EL (cell line): ENCODE measurements at places on chromosomes 7 and 10.

DNA sequence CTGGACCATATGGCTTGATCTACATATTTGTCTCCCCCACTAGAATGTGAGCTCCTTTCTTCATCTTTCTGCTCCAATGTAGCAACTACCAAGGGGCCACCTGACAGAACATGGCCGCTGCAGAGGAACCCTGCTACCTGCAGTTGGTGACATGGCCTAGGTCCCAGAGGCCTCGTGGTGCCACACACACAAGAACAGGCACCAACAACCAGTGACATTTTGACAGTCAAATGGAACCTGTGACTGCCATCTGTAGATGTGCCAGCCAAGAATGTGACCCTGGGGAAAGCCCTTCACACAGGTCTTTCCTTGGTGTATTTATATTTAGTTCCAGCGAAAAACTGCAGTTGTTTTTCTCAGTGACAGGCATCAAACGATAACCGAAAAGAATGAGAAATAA is 67.9 kb upstream of the ANKRD1 start:
- no peak for DNase-seq

- DNase-seq, result no peak
These were observed 5.2 kb upstream of the SAMD8 start for GRCh38 chr10:75106242-75106641.

- DNase-seq, result no peak
These were observed 72.4 kb upstream of the LRRC4 start for GRCh38 chr7:128103498-128104107.

GRCh38 chr10:79316671-79317431 is 30.4 kb upstream of the PPIF start:
- DNase-seq, result peak; percentile 30

DNA sequence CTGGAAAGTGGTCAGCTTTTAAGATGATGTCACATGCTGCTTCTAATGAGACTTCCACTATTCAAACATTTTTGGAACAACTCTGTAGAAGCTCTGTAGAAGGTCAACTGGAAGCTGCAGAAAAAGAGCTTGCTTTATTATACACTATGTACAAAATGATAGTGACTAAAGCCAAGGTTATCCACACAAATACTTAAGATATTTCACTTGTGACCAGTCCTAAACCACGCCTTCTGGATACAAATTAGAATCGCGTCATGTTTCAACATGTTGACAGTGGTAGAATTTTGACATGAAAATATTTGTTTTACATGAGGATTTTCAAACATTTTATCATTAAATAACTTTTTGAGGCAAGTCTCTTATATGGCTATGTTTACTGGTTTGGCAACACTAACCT is 499.6 kb upstream of the PHF14 start:
- no peak for DNase-seq

GRCh38 chr10:11856678-11857077 is 33.5 kb downstream of the PROSER2 start:
- peak; percentile 22 for DNase-seq

DNA sequence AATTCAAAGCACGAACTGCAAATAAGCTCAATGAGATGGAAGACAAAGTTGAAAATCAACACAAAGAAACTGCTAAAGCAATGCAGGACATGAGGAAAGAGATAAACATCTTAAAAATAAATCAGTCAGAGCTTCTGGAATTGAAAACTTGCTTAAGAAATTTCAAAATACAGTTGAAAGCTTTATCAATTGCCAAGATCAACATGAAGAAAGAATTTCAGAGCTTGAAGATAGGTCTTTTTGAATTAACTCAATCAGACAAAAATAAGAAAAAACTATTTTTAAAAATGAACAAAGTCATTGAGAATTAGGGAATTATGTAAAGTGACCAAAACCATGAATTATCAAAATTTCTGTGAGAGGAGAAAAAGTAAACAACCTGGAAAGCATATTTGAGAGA is 218.1 kb downstream of the CTNNA3 start:
- no peak for DNase-seq

DNA sequence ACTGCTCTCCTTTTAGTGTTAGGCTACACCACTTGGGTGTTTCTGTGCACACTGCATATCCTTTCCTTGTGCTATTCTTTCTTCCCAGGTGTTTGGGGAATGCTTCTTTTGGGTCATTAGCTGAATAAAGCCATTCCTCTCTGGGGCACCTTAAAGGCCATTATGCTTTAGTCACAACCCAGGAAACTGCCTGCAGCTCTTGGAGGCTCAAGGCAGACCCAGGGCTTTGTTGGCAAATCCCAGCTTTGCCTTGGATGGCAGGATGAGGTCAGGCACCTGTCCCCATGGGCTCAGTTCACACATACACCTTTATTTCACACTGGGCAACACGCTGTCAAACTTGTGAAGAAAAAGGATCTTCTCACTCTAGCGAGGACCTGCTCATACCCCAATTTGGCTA is 460.6 kb downstream of the CCSER2 start:
- no peak for DNase-seq

DNA sequence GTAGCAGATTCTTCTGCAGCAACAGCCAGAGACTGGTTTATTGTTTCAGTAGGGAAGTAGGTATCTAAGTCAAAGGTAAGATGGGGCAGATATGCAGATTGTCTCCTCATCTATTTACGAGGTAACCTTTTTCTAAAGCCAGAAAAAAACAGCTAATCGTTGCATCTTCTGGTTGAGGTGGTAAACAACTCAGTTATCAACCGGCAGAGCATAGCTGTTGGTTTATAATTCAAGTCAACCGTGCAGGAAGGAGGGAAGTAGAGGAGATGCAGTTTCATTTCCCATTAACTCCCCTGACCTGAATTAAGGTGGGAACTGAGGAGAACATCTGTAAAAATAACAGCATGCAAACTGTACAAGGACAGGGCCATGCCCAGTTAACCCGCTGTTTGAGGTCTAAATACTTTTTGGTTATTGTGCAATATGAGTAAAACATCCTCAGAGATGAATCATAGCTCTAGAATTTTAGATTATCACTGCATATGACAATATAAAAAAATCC is 156.5 kb upstream of the ITGB1 start:
- peak; percentile 78 for DNase-seq

- no peak for DNase-seq
These were observed 8.3 kb downstream of the PEX1 start for GRCh38 chr7:92520024-92520423.

DNA sequence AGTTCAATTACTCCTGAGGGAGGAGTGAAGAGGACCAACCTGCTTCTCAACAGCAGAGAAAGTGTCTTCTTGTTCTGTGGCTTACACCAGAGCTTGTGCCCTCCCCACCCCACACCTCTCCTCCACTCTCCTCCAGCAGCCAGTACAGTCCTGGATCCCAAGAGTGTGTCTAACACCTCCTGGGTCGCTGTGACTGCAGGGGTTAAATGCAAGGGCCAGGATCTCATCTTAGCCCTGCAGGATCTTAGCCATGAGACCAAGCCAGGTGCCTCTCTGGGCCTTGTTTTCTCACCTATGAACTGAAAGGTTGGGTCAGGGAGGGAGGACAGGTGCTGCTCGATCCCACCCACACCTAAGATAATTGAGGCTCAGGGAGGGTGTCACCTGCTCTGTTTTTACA is 34.5 kb upstream of the MSRB2 start:
- DNase-seq, result no peak

- DNase-seq, result no peak
These were observed 9.4 kb downstream of the ING3 start for GRCh38 chr7:120959929-120960484.

GRCh38 chr7:55509322-55509721 is 63.0 kb downstream of the VOPP1 start:
- peak; percentile 65 for DNase-seq

- DNase-seq, result peak; percentile 39
These were observed 517 bp downstream of the ITGB1 start for GRCh38 chr10:32957341-32958084.

- no peak for DNase-seq
These were observed 125.7 kb downstream of the ARHGAP22 start for GRCh38 chr10:48478980-48479811.

GRCh38 chr7:44395067-44395466 is 69.7 kb upstream of the CAMK2B start:
- no peak for DNase-seq

GRCh38 chr7:2566890-2567678 is 8.3 kb downstream of the IQCE start:
- DNase-seq, result no peak

- DNase-seq, result no peak
These were observed 29.8 kb downstream of the STRA8 start for GRCh38 chr7:135263321-135263970.

GRCh38 chr7:108016841-108017775 is 14.1 kb upstream of the LAMB1 start:
- peak; percentile 50 for DNase-seq

- DNase-seq, result peak; percentile 73
These were observed 20.7 kb downstream of the COX15 start for GRCh38 chr10:99711129-99711719.

DNA sequence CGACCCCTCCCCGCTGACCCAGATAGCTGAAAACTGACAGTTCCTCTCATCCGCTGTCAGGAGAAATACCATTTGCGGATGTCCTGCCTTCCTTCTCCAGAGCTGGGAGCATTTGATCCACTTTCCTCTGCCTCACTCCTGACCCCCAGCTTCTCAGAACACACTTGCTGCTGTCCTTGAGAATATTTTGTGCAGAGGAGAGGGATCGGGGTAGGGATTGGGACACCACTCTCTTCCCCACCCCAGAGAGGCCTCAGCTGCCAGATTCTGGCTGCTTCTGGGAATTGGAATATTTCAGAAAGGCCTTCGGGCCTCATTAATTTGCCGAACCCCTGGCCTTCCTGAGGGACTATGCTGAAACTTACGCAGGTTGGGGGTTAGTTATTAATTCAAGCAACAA is 97.0 kb downstream of the C10orf105 start:
- DNase-seq, result no peak

DNA sequence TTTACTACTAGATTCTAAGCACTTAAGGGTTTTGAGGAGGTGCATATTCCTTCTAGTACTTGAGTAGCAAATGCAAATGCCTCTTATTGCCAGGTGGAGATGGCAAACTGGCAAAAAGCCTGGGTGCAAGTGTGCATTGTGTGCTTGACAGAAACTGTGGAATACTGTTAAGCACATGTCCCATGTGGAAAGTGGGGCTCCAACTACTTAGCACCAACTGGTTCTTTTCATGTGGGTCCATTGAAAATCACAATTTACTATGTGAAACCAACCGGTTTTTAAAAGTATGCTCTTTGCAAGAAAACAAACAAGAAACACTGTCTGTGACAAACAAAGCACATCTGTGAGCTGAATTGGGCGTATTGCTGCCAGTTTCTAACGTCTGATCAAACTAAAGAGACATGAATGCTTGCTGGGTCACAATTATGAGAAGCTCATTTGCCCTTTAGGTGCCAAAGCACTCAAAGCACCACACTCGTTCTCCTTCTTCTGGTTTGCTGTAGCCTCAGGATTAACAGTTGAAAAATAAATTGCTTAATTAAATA is 197.4 kb downstream of the SEMA3E start:
- no peak for DNase-seq

DNA sequence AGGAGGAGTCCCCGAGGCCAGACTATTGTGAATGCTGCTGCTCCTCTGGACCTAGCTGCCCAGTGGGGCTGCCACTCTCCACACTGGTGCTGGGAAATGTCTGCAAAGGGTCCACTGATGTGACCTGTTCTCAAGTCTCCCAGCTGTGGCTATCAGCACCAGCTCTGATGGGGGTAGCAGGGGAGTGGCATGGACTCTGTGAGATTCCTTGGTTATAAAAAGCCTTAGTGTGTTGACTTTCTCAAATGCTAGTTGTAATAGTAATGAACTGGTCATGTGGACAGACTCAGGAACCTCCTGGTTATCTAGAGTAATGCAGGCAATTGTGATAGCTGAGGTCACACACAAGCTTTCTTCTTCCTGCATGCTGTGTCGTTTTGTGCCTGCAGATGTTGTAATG is 34.1 kb upstream of the ARMC3 start:
- DNase-seq, result no peak

DNA sequence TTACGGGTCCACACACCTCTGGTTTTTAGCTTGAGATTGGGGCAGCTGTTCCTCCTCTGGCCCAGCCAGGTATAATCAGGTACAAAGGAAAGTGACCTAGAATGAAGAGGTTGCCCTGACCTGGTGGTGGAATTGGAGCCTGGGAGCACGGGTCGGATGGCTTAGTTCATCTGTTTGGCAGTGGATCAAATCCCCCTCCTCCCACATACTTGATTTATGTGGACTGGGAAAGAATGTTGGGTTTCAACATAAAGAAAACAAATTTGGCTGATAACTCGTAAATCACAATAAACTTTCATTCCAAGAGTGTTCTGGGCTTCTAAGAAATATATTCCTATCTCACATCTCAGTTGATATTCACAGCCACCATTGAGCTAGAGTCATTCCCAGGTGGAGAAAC is 186.8 kb downstream of the CUX1 start:
- DNase-seq, result peak; percentile 36

DNA sequence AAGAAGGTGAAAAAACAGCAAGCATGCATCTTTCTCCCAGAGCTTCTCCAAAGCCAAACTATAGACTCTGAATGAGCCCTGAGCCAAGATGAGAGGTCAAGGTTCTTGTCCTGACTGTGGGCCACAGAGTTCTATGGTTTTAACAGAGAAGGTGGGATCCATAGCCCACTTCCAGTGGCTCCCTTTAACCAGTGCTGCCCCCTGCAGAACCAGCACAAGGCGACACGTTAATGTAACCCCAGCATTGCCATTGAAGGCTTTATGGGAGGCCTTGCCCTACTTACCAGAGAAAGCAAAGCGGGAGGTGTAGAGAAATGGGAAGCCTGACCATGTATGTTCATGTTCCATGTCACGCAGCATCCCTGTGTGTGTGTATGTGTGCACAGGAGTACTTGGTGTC is 243.6 kb downstream of the PRPF18 start:
- no peak for DNase-seq

GRCh38 chr7:83861-84632 is 108.3 kb upstream of the FAM20C start:
- no peak for DNase-seq

GRCh38 chr7:33959676-33960075 is 54.3 kb downstream of the BMPER start:
- no peak for DNase-seq

DNA sequence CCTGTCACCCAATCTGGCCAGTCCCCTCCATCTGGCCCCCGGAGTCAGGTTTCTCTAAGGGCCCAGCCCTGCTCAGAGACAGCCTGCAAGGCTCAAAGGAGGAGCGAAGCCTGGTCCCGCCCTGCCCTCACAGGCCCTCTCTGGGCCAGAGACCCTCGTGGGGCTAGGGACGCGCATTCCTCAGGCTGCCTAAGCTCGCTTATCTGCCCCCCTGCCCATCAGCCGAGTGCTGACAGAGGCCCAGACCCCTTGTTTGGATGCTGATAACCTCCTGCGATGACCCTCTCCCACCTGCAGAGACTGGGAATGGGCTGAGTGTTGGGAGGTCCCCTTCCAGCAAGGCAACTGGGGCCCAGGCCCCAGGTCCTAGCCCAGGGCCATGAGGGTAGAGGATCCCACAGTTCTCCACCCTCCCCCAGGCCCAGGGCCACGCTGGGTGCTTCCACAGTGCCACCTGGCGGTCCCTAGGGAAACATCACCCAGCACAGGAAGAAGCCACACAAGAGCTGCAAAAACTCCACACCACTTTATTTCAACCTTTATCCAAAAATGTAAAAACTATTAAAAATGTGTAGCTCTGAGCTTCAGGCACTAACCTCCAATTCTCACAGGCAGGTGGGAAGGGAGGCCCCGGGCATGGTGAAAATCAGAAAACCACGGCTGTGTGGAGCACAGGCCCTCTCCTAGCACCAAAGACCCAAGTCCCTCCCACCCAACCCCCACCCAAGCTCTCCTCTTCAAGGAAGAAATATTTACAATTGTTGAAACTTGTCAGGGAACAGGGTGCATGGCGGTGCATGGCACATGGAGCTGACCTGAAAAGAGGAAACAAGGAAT is 2.2 kb downstream of the NPM3 start:
- peak; percentile 74 for DNase-seq

- DNase-seq, result peak; percentile 31
These were observed 4.1 kb downstream of the LRRC17 start for GRCh38 chr7:102916881-102917280.
